Fibroblast of upper back skin (primary cell): ENCODE measurements at places on chromosomes 2 and 18.

DNA sequence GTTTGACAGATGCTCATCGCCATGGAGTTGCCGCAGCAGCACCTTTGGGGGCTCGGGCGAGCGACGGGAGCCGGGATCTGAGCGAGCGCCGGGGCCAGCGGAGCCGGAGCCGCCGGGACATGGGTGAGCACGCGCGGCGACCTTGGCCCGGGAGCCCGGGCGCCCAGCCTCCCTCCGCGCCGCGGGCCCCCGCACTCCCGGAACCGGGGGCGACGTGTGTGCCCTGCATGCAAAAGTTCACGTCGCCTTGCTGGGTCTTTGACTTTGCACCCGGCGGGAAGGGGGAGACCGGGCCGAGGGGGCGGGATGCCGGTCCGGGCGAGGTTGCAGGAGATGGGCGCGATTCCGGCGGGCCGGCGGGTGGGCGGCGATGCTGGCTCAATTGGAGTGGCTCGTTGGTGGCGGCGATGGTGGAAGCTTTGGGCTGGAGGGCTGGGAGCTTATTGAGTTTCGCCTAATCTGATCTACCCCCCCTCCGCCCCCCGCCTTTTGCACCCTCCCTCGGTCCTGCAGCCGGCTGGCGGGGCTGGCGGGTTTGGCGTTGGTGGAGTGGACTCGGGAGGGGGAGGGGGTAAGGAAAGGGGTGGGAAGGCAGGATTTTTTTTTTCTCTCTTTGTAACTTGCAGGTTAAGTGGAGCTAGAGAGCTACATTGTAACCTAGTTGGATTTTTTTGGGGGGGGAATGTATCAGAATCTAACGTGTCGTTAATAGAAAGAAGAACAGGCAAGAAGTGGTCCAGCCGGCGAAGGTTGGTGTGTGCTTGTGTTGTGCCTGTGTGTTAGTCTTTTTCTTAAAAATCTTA is at the start of gene SETBP1:
Gene SETBP1 (plus strand): TSS at position 616 of the 803 bp plus-strand sequence. CDS start 20,459 bp downstream, outside the sequence.
- peak; percentile 66 for DNase-seq

DNA sequence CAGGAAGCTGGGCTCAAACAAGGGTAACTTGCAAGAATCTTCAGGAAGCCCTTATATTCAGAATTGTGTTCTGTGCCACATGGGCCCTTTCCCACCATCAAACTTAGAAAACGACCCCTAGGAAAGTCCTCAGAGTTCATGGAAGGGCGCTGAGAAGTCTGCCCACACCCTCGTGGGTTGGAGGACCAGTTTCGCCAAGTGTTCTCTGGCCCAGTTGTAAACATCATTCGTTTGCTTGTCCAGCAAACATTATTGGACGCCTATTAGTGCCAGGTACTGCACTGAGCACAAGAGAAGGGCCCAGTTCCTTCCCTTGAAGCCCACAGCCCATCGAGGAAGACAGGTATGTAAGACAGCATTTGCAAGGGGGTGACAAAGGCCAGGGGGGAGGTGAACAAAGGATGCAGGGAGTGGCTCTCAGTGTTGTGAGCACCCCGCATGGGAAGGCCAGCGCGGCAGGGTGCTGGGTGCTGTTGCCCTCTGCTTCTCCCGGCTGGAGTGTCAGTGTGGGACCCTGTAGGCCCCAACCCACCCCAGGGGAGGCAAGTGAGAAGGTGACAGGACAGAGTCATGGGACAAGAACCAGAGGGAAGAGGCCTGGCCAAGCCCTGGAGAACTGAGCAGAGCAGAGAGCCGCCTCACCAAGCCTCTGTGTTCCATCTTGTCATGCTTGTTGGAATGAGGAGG is 60.2 kb upstream of the ALPP start:
- no peak for DNase-seq

DNA sequence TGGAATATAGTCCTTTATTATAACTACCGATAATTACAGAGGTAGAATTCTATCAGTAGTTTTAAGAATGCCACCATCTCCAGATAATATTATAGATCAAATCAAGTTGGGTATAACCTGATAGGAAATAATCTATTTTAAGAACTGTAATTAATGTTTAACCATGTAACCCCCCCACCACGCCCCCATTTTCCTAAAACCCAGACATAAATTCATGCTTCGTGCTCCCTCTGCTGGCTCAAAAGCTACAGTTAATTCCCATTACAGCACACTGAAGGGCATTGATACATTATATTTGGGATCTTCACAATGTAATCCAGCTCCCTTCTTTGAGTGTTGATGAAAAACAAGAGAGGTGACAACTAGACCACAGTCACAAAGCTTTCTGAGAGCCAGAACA is 228.0 kb upstream of the SMAD7 start:
- DNase-seq, result peak; percentile 34

DNA sequence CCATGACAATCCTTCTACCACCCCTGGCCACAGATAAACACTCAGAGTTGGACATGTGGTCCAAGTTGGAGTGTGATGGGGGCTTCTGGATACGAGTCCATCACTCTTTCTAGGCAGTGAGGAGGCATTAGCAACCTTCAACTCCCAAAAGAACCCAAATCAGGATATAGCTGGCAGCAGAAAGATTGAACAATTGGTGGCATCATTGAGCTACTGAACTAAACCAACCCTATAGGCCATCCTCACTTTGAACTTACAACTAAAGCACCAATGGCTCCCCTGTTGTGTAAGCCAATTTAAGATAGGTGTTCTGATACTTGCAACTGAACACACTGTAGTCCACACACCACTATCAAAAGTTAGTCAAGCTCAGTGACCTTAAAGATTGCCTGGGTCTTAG is 24.0 kb upstream of the MARCO start:
- DNase-seq, result no peak

DNA sequence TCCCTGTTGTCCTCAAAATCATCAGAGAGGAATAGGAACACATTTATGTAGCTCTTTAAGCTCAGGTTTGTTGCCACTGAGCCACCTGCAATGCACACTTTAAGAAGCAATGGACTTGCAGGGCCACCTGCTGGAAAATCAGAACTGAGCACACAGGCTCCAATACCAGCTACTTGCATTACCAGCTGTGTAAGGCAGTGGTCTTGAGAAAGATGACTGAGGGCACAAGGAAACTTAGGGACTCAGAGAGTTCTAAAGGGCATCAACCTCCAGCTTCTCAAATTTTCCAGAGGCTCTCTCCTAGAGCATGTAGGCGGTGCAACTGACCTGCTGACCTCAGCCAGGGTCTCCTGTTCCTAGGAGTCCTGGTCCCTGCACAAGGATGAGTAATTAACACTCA is 2.5 kb upstream of the CNDP2 start:
- peak; percentile 61 for DNase-seq

- DNase-seq, result peak; percentile 91
These were observed 55.2 kb downstream of the METTL4 start for GRCh38 chr18:2515908-2516625.

DNA sequence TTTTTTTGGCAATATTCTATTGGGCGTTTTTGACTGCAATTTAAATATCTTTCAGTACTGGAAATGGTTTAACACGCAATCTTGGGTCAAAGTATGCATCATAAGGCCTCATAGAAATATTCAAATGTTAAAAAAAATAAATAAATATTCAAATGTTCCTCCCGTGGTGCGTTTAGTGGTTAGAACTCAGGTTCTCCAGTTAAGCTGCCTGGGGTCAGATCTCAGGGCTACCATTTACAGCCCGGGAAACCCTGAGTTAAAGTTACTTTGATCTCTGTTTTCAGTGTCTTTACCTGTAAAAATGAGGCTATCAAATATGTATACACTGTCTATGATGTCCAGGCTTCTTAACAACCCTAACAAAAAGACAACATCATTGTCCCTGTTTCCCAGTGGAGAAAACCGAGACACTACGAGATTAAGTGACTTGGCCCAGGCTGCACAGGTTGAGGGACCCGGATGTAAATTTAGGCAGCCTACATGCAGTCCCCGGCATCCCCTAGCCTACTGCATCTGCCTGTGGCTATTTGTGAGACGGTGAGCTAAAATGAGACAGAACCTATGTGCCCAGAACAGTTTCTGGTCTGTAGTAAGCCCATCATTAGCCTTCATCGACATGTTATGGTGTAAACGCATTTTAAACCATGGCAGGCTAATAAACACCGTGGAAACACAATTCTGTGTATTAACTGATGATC is 1.7 kb downstream of the FHL2 start:
- DNase-seq, result no peak

- no peak for DNase-seq
These were observed 443.3 kb upstream of the MEIS1 start for GRCh38 chr2:65991381-65992197.

GRCh38 chr18:79523736-79524180 is 128.0 kb downstream of the NFATC1 start:
- DNase-seq, result no peak

GRCh38 chr18:46387441-46388131 is 269.4 kb downstream of the LOXHD1 start:
- no peak for DNase-seq

- DNase-seq, result peak; percentile 76
These were observed 2.0 kb downstream of the ANKAR start for GRCh38 chr2:189676471-189676870.
